ENCODE measurements at places on chromosomes 2 and 18.

- DNase-seq = no peak
Measured at GRCh38 chr2:1101982-1102590, 151.4 kb downstream of the SNTG2 start.

DNA sequence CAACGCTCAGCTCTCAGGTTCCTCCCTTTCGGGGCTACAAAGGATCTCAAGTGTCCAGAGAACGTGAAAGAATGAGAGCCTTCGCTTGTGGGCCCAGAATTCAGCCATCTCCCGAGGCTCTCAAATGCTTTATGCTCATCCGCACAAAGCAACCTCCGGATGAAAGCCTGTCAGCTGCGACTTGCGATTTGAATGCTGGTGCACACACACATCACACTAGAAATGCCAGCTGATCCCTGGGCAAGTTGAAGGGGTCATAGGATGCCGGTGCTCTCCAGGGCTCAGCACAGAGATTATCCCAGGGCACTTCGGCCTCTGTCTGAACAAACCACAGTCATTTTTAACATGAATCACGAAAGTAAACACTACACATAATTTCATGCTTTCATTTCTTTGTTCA lies 141.8 kb upstream of the MYT1L start:
- no peak for DNase-seq

GRCh38 chr2:215479121-215479520 lies 43.3 kb upstream of the FN1 start:
- no peak for DNase-seq

GRCh38 chr18:21857871-21858270 lies 117.3 kb downstream of the MIB1 start:
- no peak for DNase-seq

DNA sequence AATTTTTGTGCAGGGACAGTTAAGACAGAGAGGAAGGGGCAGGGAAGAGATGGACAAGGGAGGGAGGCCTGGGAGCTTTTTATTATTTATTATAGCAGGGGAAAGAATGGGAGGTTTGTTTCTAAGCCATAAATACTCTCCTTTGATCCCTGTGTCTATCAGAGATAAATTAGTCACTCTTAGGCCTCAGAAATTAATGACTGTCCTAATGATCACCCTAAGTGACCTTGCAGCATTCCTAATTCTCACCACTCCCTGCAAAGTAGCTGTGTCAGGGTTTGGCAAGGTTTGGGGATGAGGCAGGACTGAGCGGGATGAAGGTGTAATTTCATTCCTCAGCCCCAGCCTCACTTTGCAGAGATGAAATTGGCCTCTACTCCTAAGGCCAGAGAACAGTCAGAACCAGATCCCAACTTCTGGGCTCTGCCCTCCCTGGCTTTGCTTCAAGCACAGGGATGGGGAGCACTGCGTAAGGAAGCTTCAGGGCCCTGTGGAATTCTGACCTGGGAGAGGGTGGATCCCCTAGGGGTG lies 95.0 kb downstream of the TMEM17 start:
- DNase-seq = peak; percentile 36

DNA sequence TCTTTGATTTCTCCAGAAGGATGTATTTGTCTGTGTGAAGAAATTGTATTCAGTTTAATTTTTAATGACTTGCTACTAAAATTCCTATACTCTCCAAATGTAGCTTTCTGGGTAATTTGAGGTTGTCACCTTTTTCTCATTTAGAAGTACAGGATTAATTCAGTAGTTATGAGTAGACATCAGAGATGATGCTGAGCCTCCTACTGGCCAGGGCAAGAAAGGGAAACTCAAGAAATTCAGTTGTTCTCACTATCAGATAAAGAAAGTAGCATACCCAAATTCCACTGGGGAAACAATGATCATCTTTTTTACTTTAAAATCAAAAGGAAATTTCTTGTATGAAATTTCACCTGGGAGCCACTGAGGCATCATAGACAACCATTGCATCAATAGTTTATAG lies 199.4 kb downstream of the SATB2 start:
- DNase-seq = no peak

DNA sequence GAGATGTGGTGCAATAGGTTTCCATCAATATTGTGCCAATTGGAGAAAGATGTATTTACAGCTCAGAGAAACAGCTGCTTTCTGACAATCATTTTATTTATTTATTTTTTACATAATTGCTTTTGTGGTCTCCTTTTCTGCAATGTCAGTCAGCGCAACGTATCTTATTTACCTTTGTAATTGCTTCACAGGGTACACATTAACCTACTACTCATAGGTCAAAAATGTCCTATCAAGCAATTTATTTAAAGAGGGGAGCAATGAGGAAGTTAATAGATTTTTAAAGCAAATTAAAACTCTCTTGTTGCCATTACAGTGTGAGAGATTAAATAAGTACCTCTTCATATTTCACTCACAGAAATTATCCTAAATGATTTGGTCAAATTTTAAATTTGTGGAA lies 291.0 kb downstream of the CALCRL start:
- no peak for DNase-seq

- DNase-seq = no peak
Measured at GRCh38 chr2:172436889-172437288, 9.5 kb downstream of the ITGA6 start.
